Dermis microvascular lymphatic vessel endothelial cell (primary cell): ENCODE measurements at places on chromosomes 6 and 20. TPM values are rescaled to one million over a fixed set of nuclear protein-coding genes. Genes with fewer than 3 reads are reported as not detected.

CPNE5 gene
- total RNA-seq = 5.0 and 6.7 TPM in 2 replicates

PDYN gene
- not detected in 2 replicates for total RNA-seq

TSBP1 gene
- total RNA-seq = not detected in 2 replicates

- no peak for DNase-seq
These were observed 645.2 kb downstream of the KIF16B start for GRCh38 chr20:15927893-15928650.

- no peak for DNase-seq
These were observed 48.2 kb upstream of the RPL7L1 start for GRCh38 chr6:42831237-42831636.

DNA sequence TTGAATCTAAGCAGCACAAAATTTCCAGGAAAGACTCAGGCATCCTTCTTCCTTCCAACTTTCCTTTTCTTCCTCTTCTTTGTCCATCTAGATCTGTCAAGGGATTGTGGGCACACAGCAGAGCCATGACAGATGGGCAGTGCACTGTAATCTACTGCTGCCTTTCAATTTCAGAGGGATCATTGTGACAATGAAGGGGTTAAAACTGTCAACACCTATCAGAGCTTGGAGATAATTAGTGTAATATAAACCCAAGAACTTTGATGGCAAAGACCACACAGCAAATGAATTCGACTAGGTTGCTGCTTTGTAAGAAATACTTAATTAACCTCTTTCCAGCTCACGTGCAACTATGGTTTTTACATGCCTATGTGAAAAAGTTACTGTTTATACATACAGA is 55.0 kb downstream of the SAMD5 start:
- DNase-seq = no peak

GRCh38 chr6:9224539-9224938 is 789.2 kb upstream of the SLC35B3 start:
- DNase-seq = no peak

- no peak for DNase-seq
These were observed 198.3 kb downstream of the JARID2 start for GRCh38 chr6:15444081-15444731.

- peak; percentile 47 for DNase-seq
These were observed 171.4 kb downstream of the GMPR start for GRCh38 chr6:16409531-16410441.

GRCh38 chr20:44106615-44107014 is 80.4 kb downstream of the JPH2 start:
- no peak for DNase-seq

GRCh38 chr20:10110151-10110550 is 75.4 kb downstream of the ANKEF1 start:
- no peak for DNase-seq

DNA sequence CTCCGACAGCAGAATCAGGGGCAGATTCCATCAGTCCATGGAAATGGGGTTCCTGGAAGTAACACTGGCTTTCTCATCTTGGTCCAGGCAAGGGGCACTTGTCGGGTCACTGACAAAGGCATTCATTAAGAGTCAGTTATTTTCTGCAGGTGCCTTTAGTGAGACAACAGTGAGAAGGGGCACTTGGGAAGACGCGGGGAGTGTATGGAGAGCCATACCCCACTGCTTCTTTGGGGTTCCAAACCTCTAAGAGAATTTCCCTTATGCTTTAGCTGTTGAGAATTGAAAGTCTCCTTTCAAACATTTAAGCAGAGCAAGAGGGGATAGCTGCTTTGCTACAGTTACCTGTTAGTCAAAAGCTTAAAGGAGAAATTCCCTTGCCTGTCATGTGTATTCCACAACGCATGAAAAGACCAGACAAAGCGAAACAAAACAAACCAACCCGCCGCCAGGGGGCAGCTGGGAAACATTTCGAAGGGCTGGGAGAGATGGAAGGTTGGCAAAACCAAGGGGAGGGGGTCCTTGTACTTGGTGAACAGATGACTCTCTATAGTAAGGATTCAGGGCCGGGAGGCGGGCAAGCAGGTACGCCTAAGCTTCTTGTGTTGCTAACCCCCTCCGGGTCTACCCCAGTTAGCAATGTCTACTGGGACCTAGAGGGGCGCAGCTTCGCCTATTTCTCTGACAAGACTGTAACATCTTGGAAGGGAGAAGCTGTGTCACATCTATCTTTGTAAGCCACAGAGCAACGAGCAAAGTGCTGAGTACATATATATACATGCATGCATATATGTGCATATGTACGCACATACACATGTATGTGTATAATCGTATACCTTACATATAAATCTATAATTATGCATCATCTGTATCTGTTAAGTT is 474.9 kb upstream of the AGPAT4 start:
- no peak for DNase-seq

GRCh38 chr6:35141007-35141655 is at the start of gene TCP11:
TSS of gene TCP11 (minus strand) at chr6:35141339. CDS start at chr6:35140870, 469 bp downstream.
- DNase-seq = no peak
